ENCODE measurements at places on chromosomes 16 and 17.
A peak's percentile ranks its signal among the peaks of the same experiment; 100 is the strongest.

GRCh38 chr16:34078691-34079090 lies 619.3 kb downstream of the TP53TG3F start:
- ATAC-seq = no peak

DNA sequence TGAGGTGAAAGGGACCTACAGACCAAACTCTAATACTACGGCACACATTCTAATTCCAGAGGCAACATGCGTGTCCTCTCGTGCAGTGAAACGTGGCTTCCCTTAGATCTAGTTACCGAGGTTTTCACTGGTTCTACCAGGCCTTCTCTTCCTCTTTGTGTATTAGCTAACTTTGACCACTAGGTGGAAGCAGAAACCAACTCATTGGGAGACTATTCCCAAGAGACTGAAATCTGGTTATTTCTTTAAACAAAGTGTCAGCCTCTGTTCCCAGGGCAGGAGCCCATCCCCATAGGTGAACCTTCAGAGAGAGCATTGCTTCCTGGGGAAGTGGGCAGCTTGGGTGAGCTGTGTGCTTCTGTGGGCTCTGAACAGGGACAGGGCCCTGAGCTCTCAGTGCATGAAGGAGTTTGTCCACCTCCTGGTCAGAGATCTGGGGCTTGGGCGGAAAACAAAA lies 19.7 kb upstream of the RCVRN start:
- peak; percentile 57 for ATAC-seq

- ATAC-seq = peak; percentile 8
Observed at GRCh38 chr17:37608351-37609169, 658 bp downstream of the SYNRG start.

DNA sequence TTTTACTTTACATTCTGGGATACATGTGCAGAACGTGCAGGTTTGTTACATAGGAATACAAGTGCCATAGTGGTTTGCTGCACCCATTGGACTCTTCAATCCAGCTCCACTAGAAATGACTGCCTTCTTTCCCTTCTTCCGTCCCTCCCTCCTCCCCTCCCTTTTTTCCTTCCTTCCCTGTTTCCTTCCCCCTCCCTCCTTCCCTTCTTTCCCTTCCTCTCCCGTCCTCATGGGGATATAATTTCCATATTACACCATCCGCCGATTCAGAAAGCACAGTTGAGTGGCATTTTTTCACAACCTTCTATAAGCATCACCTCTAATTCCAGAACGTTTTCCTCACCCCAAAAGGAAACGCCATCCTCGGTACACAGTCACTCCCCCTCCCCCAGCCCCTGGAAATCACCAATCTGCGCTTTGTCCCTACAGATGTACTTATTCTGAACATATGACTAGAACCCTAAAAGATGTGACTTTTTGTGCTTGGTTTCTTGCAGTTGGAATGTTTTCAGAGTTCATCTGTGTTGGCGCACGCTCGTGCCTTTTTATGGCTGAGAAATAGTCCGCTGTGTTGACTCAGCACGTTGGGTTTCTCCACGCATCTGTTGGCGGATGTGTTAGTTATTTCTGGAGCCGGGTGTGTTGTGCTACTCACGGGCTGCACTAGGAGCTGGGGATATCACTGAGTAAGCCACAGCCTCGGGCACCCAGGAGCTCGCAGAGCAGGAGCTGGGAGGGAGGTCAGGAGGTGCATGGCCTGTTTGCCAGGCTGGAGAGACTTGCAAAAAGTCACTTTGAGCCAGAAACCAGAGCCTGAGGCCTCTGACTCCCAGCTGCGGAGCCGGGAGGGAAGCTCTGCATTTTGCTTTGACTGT lies 336.4 kb downstream of the SEC14L1 start:
- peak; percentile 17 for ATAC-seq

- no peak for ATAC-seq
Observed at GRCh38 chr17:48494335-48494734, 36.5 kb downstream of the HOXB1 start.

GRCh38 chr17:57619061-57619937 lies 125.8 kb downstream of the CCDC182 start:
- peak; percentile 51 for ATAC-seq

GRCh38 chr16:3157229-3158025 lies 22.6 kb downstream of the ZNF213 start:
- no peak for ATAC-seq

GRCh38 chr17:80445007-80445725 lies 30.2 kb downstream of the ENDOV start:
- no peak for ATAC-seq

DNA sequence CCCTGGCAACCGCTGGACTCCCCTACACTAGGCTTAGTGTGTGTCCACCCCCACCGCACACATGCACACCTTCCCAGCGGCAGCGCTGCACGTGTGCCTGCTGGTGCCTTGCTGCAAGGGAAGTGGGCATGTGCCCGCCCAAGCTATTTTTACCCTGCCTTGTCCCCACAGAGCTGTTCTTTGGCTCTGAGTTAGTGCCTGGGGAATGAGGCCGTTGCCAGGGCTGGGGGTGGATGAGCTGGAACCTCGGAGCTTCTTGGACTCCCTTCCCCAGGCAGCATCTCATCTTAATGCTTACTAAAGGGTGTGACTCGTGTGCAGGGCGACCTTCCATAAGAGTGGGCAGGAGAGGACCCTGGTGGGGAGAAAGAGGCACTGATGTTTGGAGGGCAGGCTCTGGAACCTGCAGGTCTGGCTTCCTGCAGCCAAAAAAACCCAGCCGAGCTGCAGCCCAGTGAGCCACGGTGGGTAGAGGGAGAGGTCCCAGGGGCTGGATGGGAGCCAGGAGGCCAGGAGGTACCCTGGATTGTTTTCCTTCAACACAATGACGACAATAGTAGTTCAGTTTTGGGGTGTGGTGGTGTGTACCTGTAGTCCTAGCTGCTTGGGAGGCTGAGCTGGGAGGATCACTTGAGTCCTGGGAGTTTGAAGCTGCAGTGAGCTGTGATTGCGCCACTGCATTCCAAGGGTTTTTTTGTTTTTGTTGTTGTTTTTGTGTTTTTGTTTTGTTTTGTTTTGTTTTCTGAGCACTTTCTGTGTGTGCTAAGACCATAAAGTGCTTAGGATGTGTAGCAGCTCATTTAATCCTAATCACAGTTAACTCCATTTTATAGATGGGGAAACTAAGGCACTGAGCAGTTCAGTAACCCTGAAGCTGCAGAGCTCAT lies 119.1 kb downstream of the RAB11FIP4 start:
- ATAC-seq = no peak

GRCh38 chr16:83698964-83699363 lies 108.8 kb upstream of the HSBP1 start:
- no peak for ATAC-seq

GRCh38 chr17:76727745-76728456 lies 1.3 kb downstream of the METTL23 start:
- ATAC-seq = no peak

- no peak for ATAC-seq
Observed at GRCh38 chr17:48148854-48149786, 41.6 kb downstream of the SNX11 start.

GRCh38 chr17:51630101-51630671 lies 369.8 kb downstream of the UTP18 start:
- ATAC-seq = no peak

GRCh38 chr17:17937201-17937853 lies 34.9 kb downstream of the TOM1L2 start:
- ATAC-seq = no peak

DNA sequence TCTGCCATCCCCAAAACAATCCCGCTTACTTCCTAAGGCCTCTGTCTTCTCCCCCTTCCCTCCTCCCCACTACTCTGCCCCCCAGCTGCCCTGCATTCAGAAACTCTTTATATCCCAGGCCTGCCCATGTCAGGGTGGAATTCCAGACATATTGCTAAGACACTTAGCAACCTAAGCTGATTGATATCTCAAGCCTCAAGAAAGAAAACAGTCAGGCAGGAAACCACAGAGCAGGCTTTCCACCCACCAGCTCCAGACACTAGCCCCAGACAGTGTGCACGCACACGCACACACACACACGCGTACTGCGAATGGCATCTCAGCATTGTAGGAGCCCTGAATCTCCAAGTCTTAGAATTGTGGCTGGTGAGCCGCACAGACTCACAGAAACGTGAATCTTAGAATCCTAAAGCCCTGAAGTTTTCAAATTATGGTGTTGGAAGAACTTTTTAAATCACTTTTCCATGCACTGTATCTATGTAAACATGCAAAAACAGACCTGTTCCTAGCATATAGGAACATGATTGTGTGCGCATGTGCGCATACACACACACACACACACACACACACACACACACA lies 8.8 kb upstream of the LPCAT2 start:
- ATAC-seq = peak; percentile 81

- ATAC-seq = no peak
Observed at GRCh38 chr16:259814-260253, 15.9 kb downstream of the RGS11 start.

DNA sequence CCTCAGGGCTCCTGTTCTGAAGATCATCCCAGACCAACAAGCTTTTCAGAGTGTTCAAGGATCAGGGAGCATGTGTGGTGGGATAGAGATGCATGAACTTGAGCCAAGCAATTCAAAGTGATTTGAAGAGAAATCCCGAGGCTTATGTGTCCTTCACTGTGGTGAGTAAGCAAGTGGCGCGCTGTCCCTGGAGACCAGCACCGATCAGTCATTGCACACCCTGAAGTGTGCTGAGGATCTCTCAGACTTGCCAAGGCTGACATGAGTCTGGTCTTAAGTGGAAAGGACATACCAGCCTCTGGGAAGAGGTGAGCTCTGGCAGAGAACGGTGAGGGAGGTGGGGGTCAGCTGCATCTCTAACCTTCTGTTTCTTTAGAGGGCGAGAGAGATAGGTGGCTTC lies 43.8 kb upstream of the CDH13 start:
- no peak for ATAC-seq

DNA sequence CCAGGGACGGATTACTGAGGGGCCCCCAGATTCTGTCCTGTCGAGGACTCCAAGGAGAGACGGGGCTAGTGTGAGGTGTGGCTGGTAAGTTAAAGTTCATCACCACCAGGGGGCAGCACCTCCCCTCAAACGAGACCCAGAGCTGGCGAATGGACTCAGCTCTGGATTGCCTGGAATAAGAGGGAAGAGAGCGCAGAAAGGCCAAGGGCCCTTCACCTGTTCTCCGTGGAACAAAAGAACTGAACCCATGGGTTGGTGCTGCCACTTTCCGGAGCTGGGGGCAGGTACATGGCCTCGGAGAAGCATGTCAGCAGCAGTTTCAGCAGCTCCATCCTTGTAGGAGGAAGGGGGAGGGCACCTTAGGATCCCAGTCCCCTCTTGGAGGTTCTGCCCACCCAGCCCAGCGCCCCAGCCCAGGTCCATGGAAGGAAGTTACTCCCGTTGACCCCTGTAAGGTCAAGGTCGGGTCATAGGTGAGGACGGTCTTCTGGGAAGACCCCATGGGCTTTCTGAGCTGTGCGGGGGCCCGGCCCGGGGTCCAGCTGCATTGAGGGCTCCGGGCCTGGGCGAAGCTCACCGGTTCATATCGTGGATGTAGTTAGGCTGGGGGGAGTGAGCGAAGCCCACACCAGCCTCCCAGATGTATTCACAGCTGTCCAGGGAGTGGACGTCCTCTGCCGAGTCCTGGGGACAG lies 10.8 kb downstream of the HID1 start:
- peak; percentile 90 for ATAC-seq

DNA sequence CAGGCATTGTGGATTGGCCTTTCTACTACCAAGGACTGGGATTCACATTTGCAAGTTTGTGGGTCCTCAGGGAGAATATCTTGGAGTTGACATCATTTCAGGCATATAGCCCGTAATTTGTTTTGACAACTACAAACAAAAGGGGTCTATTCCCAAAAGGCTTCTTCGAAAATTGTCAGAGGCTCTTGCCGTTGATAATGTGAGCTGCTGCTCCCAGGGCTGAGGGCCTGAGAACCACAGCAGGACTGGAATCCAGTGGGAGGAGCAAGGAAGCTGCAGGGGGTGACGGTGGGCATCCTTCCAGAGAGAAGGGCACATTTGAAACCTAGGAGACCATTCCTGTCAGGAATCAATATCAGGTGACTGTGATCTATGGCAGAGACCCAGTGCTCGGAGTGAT lies 761.6 kb upstream of the RBFOX1 start:
- no peak for ATAC-seq

DNA sequence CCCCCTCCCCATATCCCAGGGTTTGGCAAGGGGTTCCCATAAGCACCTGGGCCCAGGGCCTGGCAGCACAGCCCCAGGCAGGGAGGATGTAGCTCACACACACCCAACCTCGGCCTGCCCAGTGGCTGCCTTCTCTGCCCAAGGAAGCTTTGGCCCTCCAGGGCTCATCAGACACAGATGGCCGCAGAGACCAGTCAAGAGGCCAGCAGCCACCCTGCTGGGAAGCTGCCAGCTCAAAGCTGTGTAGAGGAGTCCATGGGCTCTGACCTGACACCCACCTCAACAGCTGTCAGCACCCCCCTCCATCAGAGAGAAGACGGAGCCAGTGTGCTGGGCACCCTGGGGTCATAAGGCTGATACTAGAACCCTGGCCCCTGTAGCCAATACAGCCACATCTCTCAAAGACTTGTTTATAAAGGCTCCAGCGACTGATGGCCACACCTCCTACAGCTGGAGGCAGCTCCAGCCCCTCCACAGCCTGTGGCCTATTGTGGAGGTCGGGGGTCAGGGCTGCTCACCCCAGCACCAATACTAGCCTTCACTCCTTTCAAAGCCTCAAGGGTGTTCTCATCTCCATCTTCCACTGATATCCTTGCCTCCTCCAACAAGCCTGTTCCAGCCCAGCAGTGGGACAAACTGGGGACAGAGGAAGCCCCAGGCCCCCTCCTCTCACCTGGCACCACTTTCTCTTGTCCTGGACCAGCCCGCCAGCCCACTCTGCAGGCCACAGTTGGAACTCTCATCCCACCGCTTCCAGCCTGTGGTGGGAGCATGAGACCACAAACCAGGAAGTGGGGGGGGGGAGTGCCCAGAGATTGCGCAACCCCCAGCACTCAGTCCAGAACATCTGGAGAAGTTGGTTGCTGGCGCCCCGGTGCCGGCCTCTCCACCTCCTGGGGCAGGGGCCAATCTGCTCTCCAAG lies 2.2 kb upstream of the MPG start:
- ATAC-seq = no peak

GRCh38 chr16:59905606-59906005 lies 1171.5 kb upstream of the GOT2 start:
- no peak for ATAC-seq

DNA sequence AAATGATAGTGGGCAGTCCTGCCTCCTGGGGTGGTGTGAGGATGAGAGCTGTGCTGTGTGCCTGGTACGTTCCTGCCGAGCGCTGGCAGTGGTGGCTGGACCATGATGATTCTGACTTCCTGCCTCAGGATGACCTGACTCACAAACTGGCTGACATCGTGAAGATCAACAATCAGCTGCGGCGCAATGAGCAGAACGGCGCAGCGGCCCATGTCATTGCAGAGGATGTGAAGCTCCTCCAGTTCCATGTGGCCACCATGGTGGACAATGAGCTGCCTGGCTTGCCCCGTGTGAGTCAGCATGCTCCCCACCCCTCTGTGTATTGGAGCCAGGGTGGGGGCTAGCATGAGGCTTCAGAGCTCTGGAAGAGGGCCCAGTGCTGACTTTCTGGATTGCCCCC lies 13.1 kb downstream of the POLR2A start:
- no peak for ATAC-seq

DNA sequence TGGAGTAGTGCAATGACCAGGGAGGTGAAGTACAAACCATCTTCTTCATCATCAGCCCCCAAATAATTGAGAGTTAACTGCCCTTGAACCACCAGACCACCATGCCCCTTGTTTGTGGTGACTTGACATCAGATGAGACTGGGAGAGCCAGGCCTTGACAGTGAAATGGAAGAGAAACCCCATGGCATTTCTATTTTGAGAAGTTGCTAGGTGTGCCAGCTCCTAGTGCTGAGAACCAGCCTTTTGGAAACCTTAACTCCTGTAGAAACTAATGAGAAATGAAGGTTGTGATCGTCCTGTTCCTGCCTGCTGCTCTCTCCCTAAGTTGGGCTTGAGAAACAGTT lies 2.8 kb downstream of the TMEM94 start:
- ATAC-seq = no peak

Data from activated T-helper 17 cell treated with anti-CD3 and anti-CD28 coated beads, Interleukin-2, amount 50 U/mL, for 72 hours (primary cell).